ENCODE measurements at places on chromosomes 16 and 17.

DNA sequence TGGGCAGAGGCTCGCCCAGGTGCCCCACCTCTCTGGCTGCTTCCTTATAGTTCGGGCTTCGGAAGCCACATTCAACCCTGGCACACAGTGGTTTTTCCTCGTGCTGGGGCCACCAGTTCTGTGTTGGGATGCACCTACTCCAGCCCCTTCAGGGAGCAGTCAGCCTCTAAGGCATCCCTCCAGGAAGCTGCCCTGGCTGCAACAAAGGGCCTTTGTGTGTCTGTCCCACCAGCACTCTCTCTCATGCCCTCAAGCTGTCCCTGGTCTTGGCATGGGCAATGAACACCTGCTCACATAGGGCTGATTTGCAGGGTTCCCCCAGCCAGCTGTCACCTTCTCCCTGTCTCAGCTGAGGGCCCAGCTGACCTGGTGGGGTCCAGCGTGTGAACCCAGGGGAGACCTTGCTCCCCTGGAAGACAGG is 754 bp upstream of the NOXO1 start:
- no peak for DNase-seq

- DNase-seq = no peak
Observed at GRCh38 chr17:80114758-80115157, 13.4 kb downstream of the GAA start.

DNA sequence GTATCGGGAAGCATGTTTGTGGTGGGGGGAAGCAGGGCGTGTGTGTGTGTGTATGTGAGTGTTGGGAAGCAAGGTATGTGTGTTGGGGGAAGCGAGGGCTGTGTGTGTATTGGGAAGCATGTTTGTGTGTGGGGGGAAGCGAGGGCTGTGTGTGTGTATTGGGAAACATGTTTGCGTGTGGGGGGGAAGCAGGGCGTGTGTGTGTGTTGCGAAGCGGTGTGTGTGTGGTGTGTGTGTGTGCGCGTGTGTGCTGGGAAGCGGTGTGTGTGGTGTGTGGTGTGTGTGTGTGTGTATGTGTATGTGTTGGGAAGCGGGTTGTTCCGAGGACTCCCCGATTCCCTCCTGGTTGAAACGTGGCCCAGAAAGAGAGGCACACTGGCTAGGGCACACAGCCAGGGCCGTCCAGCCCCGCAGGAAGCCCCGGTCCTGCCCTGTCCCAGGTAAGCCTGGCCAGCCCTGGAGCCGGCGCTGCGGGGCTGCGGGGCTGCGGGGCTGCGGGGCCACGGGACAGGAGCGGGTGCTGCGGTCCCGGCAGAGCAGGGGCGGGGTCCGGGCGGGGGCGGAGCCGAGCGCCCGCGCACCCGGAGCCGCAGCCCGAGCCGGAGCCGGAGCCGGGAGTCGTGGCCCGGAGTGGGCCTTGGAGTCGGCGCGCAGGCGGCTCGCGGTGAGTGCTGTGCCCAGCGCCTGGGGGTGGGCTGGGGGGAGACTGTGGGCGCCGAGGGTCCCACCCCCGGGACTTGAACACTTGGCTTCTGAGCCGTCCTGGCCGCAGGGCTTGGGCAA is at the start of gene NOD2:
Gene NOD2 (plus strand): TSS at position 608 of the 783 bp plus-strand sequence. CDS start 5,890 bp downstream, outside the sequence.
- no peak for DNase-seq

- no peak for DNase-seq
Observed at GRCh38 chr17:66684731-66685130, 150.2 kb upstream of the CACNG5 start.

GRCh38 chr16:57732037-57732436 is 3.5 kb upstream of the KATNB1 start:
- no peak for DNase-seq

GRCh38 chr17:40819528-40820125 is 2.8 kb downstream of the KRT10 start:
- DNase-seq = no peak

GRCh38 chr16:12484972-12485371 is 318.7 kb downstream of the CPPED1 start:
- no peak for DNase-seq

DNA sequence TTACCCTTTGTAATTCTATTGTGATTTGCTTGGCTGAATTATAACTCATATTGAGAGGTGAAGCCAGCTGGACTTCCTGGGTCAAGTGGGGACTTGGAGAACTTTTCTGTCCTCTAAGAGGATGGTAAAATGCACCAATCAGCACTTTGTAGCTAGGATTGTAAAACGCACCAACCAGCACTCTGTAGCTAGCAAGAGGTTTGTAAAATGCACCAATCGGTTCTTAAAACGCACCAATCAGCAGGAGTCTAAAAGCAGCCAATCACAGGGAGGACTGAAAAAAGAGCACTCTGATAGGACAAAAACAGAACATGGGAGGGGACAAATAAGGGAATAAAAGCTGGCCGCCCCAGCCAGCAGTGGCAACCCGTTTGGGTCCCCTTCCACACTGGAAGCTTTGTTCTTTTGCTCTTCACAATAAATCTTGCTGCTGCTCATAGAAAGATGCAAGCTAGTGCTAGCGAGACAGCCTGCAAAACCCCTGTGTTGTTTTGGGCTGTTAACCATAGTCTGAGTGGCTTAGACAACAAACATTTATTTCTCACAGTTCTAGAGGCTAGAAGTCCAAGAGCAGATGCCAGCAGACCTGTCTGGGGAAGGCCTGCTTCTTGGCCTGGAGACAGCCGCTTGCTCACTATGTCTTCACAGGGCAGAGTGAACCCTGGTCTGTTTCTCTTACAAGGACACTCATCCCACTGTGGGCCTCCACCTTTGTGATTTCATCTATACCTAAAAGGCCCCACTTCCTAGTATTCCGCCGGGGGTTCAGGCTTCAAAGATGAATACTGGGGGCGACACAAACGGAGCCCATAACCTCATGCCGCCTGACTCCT is 39.0 kb upstream of the CRISPLD2 start:
- DNase-seq = no peak

- no peak for DNase-seq
Observed at GRCh38 chr17:16352303-16352666, 984 bp downstream of the CENPV start.

- DNase-seq = no peak
Observed at GRCh38 chr16:88634141-88634993, 4.0 kb upstream of the IL17C start.

DNA sequence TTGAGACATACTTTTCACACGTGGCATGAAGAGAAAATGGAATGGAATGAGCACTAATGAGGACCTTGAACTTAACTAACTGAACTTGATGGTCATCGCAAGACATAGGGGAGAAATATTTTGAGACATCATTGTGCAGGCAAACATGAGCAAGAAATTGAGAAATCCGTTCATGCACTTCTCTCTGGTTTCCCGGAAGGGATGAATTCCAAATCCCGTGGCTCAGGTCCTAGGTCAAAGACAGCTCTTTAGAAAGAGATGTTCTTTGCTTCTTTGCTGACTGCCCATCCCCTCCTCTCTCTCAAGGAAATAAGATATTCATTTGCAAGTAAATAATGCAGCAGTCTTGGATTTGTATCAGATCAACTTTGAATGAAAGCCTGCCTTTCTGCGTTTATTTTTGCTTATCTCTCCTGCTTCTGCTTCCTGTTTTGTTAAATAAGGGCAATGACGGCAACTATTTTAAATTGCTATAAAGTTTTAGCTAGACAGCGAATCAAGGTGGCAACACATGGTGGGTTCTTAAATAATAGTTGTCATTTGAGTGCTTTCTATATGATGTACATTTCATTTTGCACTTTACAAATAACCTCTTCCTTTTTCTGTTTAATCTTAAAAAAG is 657.8 kb downstream of the MAF start:
- DNase-seq = no peak

GRCh38 chr17:247767-248166 is 66.3 kb upstream of the DOC2B start:
- no peak for DNase-seq

DNA sequence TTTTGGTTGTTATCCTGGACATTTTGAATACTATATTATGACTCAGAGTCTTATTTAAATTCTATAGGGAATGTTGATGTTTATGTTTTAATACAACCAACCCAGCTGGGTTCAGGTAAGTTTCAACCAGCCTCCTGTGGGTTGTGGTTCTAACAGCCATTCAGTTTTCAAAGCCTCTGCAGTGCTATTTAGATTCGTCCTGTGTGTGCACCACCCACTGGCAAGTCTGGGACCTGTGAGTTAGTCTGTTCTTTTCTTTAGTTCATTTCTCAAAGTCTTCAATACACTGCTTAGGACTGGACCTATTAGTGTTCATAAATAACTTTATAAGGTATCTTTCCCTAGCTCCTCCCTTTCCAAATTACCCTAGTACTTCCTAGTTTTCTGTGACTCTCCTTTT is 170.6 kb downstream of the TMEM132E start:
- no peak for DNase-seq

DNA sequence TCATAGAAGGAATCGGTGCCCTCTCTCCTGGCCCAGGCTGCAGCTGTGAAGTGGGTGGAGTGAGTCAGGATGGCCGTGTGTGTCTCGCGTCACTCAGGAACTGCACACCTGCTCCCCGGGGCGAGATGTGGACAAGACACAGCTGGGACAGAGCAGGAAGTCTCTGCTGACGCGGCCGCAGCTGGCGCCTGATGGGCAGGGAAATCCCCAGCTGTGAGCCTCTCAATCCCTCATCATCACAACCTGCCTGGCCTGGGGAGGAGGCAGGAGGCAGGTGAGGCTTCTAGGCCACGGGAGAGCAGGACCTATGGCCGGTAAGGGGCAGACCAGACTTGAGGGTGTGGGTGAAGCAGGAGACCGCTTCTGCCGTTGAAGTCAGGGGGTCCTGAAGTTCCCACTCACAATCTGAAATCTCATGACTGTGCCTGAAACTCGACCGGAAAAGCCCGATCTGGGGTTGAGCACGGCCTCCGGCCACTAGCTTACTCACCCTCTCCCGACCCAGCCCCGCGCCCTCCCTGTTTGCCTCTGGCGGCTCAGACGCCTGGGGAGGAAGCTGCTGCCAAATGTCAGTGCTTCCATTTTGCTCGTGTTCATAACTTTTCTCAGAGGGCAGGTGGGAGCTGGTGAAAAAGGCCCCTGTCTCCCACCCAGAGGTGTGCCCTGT is 1.1 kb upstream of the TRPV3 start:
- DNase-seq = no peak

- DNase-seq = peak; percentile 57
Observed at GRCh38 chr16:30896889-30897733, 697 bp downstream of the CTF1 start.

DNA sequence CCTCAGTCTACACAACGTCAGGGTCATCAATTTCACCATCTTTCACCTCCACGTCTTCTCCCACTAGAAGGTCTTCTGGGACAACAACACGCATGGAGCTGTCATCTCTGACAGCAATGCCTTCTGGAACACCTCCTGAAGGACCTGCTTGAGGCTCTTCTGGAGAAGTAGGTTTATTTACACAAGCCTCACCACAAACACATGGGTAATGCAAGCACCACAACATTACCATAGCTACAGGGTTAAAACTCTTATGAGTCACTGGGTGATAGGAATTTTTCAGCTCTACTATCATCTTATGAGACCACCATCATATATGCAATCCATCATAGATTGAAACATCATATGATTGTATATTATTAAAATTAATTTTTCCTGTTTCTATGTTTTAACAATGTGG is 215.4 kb downstream of the CHD9NB start:
- no peak for DNase-seq

DNA sequence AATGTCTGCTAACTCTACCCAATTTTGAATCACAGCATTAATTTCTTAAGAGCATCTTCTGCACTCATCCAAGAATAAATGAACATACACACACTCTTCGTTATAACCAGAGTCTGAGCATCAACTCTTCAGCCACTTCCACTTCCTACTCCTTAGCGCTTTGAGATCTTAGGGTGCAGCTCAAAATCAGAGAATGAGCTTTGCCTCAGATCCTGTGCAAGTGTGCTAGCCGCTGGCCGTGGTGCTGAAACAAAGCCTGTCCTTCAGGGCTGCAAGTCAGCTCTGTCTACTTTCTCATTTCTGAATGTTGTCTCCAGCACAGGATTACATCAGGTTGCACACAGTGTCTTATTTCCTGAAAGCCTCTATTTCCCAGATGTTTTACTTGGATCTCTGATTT is 165.4 kb downstream of the AIPL1 start:
- DNase-seq = no peak

GRCh38 chr17:82385559-82386254 is 14.1 kb downstream of the UTS2R start:
- DNase-seq = no peak

- DNase-seq = no peak
Observed at GRCh38 chr17:43393944-43394482, 4.8 kb upstream of the ARL4D start.

DNA sequence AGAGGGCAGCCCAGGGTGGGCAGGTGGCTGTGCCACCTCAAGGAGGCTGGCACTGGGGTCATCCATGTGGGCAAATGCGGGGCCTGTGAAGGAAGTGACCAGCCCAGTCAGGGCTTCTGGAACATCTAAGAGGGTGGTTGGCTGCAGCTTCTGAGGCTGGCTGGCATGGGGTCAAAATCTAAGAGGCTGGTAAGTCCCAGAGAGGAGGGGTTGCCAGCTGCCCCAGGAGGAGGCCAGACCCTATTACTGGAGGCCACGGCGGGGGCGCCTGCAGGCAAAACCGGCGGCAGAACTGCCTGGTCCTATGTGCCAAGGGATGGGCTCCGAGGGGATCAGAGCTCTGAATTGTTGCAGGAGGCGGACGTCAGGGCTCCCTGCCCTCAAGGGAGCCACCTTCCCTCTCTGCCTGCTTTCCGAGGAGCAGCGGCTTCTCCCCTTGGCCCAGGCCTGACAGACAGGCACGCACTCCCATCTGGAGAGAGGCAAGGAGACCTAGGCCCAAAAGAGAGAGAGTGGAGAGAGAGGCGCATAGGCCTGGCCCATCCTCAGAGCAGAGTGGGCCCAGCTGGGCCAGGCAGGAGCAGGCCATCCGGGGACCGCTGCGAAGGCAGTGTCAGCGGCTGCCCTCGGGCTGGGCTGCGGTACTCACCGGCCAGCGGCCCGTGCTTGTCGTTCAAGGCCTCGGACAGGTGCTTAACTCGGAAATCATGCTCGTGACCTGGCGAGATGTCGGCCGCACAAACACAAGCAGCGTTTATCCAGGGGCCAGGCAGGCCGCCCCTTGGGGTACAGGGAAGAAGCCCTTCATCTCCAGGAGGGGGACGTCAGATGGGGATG is 10.9 kb downstream of the ZACN start:
- DNase-seq = no peak

- DNase-seq = no peak
Observed at GRCh38 chr17:83126275-83126811, 46.9 kb downstream of the METRNL start.

GRCh38 chr16:6611535-6611934 is 721.1 kb upstream of the RBFOX1 start:
- DNase-seq = no peak

GRCh38 chr16:86353148-86353547 is 157.2 kb upstream of the FOXF1 start:
- DNase-seq = no peak
